ENCODE measurements at places on chromosomes 4 and X.
A peak's percentile ranks its signal among the peaks of the same experiment; 100 is the strongest.

- no peak for DNase-seq
These were observed 256.9 kb downstream of the ADAMTS3 start for GRCh38 chr4:72312032-72312650.

- DNase-seq = no peak
These were observed 146.2 kb downstream of the NPNT start for GRCh38 chr4:106041294-106042002.

DNA sequence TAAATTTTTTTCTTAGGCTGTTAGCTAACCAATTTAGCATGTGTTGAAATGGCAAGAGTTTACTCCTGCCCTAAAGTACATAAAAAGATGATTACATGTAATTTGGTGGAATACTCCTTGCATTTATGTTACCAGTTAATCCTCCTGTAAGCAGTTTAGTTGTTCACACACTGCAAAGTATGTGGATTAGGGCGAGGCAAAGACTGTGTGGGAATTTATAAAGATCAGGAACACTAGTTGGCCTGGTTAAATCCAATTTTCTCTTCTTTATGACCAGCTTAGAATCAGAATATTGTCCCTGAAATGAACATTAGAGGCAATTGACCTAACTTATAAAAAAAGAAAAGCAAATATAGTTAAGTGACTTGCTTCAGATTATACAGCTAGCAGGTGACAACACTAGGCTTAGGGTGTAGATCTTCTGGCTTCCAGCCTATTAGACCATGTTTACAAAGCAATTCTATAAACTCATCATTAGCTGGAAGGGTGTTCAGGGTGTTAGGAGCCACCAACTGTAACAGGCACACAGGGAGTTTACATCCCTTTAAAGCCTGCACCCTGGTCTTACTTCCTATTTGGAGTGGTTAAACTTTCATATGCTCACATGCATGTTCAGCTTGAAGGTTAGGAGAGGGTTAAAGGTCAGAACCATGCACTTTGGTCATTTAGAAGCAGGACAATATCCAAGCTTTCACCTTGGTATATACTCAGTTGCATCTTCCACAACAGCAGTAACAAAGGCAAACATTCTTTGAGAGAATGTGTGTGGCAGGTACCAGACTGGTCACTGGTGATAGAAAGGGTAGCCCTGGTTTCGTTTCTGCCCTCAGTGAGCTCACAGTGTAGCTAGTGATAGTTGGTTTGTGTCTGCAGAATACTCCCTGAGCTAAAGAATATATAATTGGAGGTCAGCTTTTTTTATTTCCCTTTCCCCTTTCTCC, 72.6 kb downstream of the GC start:
- DNase-seq = no peak

GRCh38 chr4:152499344-152499743, 36.5 kb downstream of the FBXW7 start:
- DNase-seq = no peak

GRCh38 chr4:32180086-32180485, 1459.9 kb downstream of the PCDH7 start:
- no peak for DNase-seq

GRCh38 chr4:26861434-26862186, 969 bp downstream of the STIM2 start:
- DNase-seq = peak; percentile 88

DNA sequence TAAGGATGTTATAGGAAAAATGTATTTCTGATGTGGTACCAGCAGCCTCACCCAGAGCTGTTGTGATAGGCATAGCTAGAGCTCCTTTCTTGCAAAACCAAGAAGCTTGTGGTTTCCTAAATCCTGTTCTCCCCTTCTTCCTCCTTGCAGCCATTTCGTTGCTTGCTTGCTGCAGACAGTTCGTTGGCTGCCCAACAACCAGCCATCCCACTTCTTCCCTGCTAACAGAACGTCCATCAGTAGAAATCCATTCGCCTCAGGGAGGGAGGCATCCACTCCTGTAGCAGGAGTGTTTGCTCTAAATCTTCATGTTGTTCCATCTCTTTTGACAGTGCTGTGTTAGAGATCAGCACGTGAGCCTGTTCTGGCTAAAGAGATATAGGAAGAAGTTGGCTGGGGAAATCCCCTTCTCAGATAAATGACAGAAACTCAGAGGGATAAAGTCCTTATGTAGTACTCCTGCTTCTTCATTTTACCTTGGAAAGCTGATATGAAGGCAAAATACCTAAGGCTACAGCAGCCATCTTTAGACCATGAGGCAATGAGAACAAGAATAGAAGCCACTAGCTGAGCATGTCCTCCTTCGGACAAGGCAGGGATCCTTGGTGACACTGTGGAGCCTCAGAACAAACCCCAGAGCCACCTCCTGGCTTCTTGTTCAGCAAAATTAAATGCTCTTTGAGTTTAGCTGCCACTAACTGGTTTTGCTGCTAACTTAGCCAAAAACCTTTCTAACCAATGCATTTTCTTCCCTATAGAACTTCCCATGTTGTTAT, 68.4 kb upstream of the RELL1 start:
- no peak for DNase-seq

DNA sequence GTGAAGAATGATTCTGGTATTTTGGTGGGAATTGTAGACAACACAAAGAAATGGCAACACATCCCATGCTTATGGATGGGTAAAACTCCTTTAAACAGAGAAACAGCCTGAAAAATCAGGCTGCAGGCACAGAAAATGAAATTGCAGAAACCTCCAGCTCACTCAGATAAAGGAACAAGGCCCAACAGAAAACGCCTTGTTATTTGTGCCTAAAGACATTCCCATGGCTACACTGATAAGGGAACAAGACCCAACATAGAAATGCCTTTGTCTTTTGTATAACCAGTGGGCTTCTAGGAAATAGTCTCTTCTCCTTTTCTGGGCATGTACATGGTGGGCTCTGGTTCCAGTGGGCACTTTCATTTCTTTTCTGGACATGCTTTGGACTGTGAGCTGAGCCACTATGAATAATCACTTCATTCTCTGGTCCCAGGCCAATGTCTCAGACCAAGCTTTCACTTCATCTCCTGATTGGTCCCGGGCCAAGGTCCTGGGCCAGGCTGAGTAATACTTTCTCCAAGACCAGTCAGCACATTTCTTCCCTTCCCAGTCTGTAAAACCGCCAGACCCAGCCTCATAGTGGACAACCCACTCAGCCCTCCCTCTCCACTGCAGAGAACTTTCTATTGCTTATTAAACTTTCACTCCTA, 160.5 kb downstream of the TBX22 start:
- DNase-seq = no peak
